Left kidney (tissue), 8 donors: ENCODE measurements at places on chromosomes 4 and X. TPM values are rescaled to one million over a fixed set of nuclear protein-coding genes. Genes with fewer than 3 reads are reported as not detected.

DNA sequence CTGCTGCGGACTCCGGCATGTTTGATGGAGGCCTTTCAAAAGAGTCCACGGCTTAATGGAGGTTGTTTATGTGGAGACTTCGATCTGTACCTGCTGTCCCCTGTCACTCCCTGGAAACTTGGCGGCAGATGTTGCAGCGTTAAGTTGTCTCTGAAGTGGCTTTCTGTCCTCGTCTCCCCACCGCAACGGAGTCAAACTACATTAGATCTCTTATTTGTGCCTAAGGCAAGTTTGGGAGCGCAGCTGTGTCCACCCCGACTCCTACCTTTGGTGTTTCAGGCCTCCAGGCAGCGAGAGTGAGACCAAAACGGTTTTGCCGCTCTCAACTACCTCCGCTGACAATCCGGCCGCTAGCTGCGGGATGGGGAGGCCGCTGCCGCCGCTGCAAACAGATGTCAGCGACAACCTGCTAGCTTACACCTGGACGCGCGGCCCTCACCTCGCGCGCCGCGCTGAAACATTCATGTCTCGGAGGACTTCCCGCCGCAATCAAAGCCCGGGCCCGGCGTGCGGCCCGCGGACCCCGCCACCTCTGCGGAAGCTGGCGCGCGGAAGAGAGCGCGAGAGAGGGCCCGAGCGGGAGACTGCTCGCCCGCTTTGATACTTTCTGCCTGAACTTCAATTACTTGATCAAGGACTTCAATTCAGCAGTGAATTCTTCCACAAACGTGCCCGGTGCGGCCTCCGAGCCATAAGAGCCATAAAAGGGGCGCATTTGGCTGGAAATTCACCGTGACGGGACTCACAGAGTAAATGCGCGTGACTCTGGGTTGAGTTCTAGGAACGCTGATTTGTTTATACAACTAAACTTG lies 108.4 kb downstream of the ANTXR2 start:
- peak; percentile 47 for DNase-seq

DNA sequence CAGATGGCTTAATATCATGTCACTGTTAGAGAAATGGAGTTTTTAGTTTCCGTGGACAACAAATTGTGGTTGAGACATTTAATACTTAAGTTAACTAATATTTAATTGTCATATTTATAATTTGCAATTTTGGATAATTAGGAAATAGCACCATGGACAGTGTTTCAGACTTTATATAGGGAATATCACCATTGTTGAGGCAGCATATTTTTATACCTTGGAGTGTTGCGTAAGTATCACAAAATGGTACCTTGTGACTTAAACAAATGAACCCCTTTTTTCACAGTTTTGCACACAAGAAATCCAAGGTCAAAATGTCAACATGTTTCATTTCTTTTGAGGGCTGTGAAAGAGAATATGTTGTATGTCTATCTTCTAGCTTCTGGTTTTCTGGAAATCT lies 539.9 kb downstream of the TECRL start:
- DNase-seq = no peak

GRCh38 chr4:156762851-156763250 lies 208.7 kb downstream of the PDGFC start:
- DNase-seq = no peak

DNA sequence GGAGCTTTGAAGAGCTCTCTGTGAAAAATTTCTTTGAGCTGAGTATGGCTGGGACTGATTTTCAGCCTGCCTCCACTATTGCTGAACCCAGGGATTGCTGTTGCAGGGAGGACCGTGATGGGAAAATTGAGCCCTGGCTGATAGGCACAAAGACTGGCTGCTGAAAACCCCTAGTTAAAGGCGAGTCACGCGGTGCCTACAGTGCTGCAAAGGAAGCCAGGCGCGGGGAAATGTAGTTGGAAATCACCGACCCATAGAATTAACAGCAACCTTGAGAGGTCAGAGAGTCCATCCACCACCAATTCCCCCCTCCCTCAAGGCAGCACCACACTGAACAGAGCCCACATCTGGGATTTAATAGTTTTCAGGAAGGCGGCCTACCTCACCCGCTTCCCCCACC lies 26.0 kb downstream of the FRMD7 start:
- DNase-seq = no peak

- DNase-seq = no peak
Measured at GRCh38 chr4:143357161-143357845, 20.6 kb downstream of the GAB1 start.

Gene XK
- 1.1 TPM for polyA plus RNA-seq

- no peak for DNase-seq
Measured at GRCh38 chr4:26365537-26366150, 44.8 kb downstream of the RBPJ start.

Gene MAGEA2B
- not detected for polyA plus RNA-seq

GRCh38 chr4:11232015-11232414 lies 196.7 kb downstream of the HS3ST1 start:
- DNase-seq = peak; percentile 44

Gene TMEM154
- 1.5 TPM for polyA plus RNA-seq

DNA sequence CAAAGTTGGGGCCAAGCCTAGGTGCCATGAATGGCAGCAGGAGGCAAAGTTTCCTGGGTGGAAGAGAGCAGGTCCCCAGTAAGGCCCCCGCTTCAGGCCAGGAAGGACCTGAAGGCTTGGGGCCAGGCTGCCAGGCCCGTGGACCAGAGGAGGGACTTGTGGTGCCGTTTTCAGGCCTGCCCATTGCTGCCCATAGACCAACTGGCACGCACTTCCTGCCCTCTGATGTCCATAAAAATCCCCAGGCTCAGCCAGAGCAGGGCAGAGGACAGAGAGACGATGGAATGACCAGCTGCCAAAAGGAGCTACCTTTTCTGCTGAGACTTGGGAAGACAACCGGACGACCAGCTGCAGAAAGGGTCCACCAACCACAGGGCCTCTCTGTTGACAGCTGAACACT lies 1205.5 kb downstream of the ARAP2 start:
- DNase-seq = no peak

- no peak for DNase-seq
Measured at GRCh38 chr4:185272245-185272644, 62.8 kb downstream of the SNX25 start.

GRCh38 chr4:99447079-99447478 lies 11.9 kb upstream of the ADH7 start:
- peak; percentile 31 for DNase-seq

Gene ANXA3
- 55.0 TPM for polyA plus RNA-seq

Gene MAGEC2
- polyA plus RNA-seq = not detected

Gene MAGEB17
- polyA plus RNA-seq = 0.22 TPM
